ENCODE measurements at places on chromosomes 7 and 10. TPM values are rescaled to one million over a fixed set of nuclear protein-coding genes. Genes with fewer than 3 reads are reported as not detected.

DNA sequence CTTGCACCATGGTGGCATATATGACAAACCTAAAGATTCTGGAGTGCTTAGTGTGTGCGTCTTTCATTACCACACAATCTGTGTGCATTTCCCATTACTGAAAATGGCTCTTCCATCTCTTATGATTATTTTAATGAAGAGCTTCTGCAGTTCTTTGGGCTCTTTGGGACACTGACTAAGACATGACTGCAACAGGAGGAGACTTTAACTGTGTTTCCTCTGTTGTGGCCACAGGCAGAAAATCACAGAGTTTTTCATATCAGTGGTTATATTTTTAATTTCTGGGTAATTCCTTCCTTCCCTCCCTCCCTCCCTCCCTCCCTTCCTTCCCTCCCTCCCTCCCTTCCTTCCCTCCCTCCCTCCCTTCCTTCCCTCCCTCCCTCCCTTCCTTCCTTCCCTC lies 58.1 kb downstream of the WNT2 start:
- DNase-seq, result no peak

Gene CUL2
- total RNA-seq, result 20.1 TPM

- no peak for DNase-seq
These were observed 83.6 kb upstream of the TMEM106B start for GRCh38 chr7:12127455-12127854.

- peak; percentile 71 for DNase-seq
These were observed 13.1 kb downstream of the UMAD1 start for GRCh38 chr7:7653593-7654187.

Gene SPACDR
- not detected for total RNA-seq
